ENCODE measurements at places on chromosomes 1 and 21. TPM values are rescaled to one million over a fixed set of nuclear protein-coding genes. Genes with fewer than 3 reads are reported as not detected.

SAMSN1 gene
- 0.14 TPM for total RNA-seq

TAS1R1 gene
- total RNA-seq: not detected

DSCAM gene
- 0.21 TPM for total RNA-seq

C1orf141 gene
- total RNA-seq: not detected

HSD3B2 gene
- not detected for total RNA-seq

KCNA3 gene
- not detected for total RNA-seq

LTN1 gene
- total RNA-seq: 21.0 TPM

UBE2J2 gene
- 78.0 TPM for total RNA-seq

MORC3 gene
- 21.2 TPM for total RNA-seq

- DNase-seq: no peak
Measured at GRCh38 chr1:25246600-25247023, 642 bp downstream of the RSRP1 start.

- DNase-seq: no peak
Measured at GRCh38 chr1:70083519-70083918, 121.9 kb downstream of the LRRC40 start.

- no peak for DNase-seq
Measured at GRCh38 chr1:37096523-37096922, 62.2 kb upstream of the GRIK3 start.

DNA sequence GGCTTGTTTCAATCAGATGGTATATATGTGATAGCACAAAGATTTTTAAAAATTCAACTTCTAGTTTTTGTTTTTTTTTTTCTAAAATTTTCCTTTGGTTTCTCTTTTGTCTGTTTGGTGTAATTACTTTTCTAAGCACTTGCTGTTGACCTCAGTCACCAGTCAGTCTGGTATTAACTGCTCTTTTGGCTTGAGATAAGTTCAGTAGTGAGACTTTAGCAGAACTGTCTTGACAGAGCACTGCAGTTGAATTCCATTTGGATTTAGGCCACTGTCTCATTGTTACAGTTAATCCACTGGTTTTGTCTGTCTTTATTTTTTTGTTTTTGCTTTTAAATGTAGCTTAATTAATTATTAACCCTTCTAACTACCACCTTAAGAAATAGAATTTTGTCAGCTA lies 36.2 kb downstream of the OSBPL9 start:
- no peak for DNase-seq

DNA sequence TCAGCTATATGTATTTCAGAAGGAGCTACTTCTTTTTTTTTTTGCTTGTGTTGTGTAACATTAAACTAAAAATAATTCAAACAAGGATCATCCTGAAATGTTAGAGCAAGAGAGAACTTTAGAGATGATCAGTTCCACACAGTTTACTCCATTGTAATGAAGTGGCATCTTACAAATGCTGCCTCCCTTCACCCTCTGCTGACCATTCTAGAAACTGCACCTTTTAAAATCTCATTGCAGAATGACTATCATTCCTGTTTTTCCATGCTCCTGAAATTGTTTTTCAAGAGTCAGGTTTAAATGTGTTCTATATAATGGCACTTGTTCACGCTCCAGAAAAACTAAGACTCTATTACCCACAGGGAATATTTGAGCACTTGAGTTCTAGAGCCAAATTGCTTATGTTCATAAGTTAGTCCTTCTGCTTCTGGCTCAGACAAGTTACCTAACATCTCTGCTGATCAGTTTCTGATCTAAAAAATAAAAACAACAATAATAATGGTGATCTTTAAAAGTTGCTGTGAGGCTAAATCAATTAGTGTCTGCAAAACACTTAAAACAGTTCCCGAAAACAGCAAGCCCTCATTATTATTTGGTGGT lies 21.5 kb upstream of the SLC44A5 start:
- no peak for DNase-seq

DNA sequence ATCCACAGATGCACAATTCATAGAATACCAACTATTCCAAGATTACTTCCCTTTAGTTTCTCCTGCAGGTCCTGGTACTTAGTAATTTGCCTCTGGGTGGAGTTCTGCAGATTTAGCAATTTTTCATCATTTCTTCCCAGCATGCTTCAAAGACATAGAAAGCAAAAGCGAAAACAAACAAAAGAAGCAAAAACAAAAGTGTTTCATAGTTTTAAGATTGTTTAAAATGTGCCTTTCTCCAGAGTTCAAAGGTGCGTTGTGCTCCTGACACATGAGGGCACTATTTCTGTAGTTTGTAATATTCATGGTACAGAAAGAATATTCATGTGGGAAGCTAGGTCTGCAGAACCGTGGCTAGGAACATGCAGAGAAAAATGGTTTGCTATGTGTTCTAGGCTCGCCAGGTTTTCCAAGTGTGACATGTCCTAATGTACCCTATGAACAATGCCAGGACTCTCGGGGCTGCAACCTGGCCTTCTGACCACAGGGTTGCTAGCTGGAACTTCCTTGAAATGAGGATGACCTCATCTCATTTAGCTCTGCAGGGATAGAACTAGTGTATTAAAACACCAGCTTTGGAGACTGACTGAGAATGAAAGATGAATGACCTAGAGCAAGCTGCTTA lies 30.0 kb upstream of the RCSD1 start:
- DNase-seq: peak; percentile 7

DNA sequence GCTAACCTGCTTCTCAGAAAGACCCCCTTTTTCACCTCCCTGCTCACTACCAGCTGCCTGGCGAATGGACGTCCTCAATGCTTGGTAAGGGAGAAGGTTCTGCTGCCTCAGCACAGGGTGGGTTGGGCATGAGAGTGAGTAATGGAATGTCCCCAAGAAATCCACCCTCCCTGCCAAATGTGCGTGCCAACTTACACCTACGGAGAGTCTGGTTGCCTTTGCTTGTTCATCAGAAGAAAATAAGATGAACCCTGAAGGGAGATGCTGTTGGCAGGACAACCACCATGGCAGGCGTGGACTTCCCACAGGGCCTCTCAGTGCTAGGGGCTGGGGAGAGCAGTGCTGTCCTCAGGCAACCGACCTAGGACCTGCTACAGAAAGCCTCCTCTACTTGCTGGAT lies 106.0 kb downstream of the XCL2 start:
- no peak for DNase-seq

DNA sequence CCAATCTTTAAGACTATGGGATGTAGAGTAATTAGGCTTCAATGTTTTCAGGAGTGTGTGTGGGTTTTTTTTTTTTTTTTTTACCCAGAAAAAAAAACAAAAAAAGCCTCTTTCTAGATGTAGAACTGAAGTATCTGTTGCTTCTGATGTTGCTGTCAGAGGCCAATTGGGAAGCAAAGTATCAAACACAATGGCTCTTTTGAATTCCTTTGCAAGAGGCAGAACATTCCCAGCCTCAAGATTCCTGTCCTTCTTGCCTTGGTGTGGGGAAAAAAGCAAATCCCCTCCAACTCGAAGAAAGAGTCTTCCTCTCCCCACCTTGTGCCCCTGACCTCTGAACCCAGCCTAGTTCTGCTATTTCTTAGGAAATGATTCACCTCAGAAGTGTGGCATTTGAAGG lies 55.4 kb upstream of the LMO4 start:
- DNase-seq: no peak

- DNase-seq: no peak
Measured at GRCh38 chr21:41477641-41478318, 30.2 kb downstream of the TMPRSS2 start.

DNA sequence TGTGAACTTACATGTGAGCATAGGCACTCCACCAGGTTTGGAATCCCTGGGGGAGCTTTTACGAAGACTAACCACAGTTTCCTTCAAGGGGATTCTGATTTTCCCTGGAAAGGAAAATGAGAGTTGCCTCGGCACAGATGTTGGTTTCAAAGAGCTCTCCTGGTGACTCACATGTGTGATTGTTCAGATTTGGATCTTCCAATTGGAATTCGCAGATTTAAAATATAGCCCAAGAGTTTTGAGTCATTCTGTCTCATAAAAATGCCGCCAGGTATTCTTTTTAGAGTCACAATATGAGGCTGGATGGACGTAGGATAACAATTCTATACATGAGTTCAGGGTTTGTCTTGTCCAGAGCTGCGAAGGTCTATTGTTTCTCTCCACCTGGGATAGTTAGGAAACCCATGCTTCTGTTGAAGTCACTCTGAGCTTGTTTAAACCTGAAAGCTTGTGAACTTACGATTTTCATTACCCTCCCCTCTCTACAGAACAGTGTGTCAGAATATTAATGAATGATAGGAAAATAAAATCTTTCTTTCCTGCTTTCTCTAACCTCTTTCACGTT lies 64.9 kb downstream of the TGFB2 start:
- no peak for DNase-seq

GRCh38 chr1:21301794-21302440 lies 11.7 kb upstream of the ECE1 start:
- no peak for DNase-seq
